ENCODE measurements at places on chromosomes 6 and 20. TPM values are rescaled to one million over a fixed set of nuclear protein-coding genes. Genes with fewer than 3 reads are reported as not detected.

AVP gene
- not detected for total RNA-seq

DNA sequence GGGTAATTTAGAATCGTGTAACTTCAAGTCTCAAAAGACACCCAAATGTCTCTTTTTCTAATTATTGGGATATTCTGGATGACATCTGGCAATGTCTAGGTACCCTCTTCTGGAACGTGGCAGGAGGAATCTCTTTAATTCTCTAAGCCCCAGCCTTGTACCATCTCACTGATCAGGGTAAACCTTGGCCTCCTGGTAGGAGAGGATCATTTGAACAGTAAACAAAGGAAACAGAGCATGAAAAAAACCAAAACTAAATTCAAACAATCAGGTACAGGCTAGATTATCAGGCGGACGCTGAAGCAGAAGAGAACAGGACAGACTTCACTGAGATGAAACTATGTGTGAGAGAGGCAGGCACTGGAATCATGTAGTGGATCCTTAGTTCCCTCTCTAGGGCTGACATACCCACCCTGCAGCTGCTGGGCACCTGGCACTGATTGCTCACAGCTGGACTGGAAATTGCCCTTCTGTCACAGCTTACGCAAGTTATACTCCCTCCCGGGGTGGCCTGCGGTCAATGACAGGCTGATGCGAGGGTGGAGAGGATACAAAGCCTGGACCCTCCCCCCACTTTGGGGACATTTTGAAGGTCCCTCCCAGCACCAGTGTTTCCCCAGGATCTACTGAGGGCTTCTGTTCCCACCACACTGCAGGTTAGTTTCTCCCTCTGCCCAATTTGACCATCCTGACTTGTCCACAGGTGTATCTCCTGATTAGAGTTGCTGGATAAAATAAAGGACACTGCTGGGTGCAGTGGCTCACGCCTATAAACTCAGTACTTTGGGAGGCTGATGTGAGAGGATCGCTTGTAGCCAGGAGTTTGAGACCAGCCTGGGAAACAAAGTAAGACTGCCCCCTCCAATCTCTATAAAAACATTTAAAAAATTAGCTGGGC is 20.6 kb upstream of the ZBTB24 start:
- no peaks in the 10 kb centered on the region for H3K4me1 ChIP-seq
- H3K4me3 ChIP-seq = no peak overlapping the region
- DNase-seq = no peak
- H3K36me3 ChIP-seq = no peaks in the 10 kb centered on the region
- no peak overlapping the region for H3K27ac ChIP-seq

- H3K27me3 ChIP-seq = no peaks in the 10 kb centered on the region
- H3K4me3 ChIP-seq = no peak overlapping the region
- DNase-seq = no peak
- H3K36me3 ChIP-seq = no peaks in the 10 kb centered on the region
- H3K4me1 ChIP-seq = peaks cover 13% of the 10 kb centered on the region
Measured at GRCh38 chr6:158164579-158165170, 3.4 kb downstream of the SERAC1 start.

GRCh38 chr6:36840432-36841403 is 1.5 kb upstream of the CPNE5 start:
- peak overlapping the region; percentile 62 for H3K4me3 ChIP-seq
- H3K4me1 ChIP-seq = peaks cover 35% of the 10 kb centered on the region
- H3K27ac ChIP-seq = no peak overlapping the region
- peak; percentile 68 for DNase-seq

GRCh38 chr20:58340853-58341252 is 31.3 kb downstream of the RAB22A start:
- no peak overlapping the region for H3K27ac ChIP-seq
- H3K4me3 ChIP-seq = no peak overlapping the region
- DNase-seq = no peak
- no peaks in the 10 kb centered on the region for H3K4me1 ChIP-seq
- no peaks in the 10 kb centered on the region for H3K27me3 ChIP-seq
- peaks cover 25% of the 10 kb centered on the region for H3K36me3 ChIP-seq

- no peak overlapping the region for H3K27ac ChIP-seq
- no peaks in the 10 kb centered on the region for H3K27me3 ChIP-seq
- H3K36me3 ChIP-seq = no peaks in the 10 kb centered on the region
- no peak for DNase-seq
- peaks cover 14% of the 10 kb centered on the region for H3K4me1 ChIP-seq
Measured at GRCh38 chr20:57474816-57475215, 50.1 kb downstream of the CTCFL start.

DNA sequence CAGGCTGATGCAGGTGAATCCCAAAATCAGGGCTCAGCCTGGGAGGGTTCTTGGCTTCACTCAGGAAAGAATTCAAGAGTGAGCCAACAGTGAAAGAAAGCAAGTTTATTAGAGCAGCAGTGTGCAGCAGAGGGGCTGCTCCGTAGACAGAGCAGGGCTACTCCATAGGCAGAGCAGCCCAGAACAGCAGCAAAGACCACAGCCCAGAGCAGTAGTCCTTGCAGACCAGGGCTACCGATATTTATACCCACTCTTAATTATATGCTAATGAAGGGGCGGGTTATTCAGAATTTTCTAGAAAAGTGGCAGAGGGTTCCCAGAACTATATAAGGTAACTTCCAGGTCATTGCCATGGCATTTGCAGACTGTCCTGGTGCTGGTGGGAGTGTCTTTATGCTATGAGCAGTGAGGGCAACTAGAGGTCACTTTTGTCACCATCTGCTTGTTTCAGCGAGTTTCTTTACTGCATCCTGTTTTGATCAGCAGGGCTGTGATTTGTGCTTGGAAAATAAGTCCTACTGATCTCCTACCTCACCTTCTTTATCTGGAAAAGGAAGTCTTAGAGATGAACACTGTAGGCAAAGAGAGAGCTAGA is 39.8 kb upstream of the PTPN1 start:
- H3K27me3 ChIP-seq = no peaks in the 10 kb centered on the region
- no peaks in the 10 kb centered on the region for H3K36me3 ChIP-seq
- DNase-seq = no peak

GJA1 gene
- 47.8 TPM for total RNA-seq

GRCh38 chr6:7566107-7566506 is 23.9 kb upstream of the SNRNP48 start:
- no peak for DNase-seq
- H3K27ac ChIP-seq = no peak overlapping the region
- H3K4me3 ChIP-seq = no peak overlapping the region
- peaks cover 80% of the 10 kb centered on the region for H3K36me3 ChIP-seq

TCF21 gene
- total RNA-seq = 15.6 TPM

DNA sequence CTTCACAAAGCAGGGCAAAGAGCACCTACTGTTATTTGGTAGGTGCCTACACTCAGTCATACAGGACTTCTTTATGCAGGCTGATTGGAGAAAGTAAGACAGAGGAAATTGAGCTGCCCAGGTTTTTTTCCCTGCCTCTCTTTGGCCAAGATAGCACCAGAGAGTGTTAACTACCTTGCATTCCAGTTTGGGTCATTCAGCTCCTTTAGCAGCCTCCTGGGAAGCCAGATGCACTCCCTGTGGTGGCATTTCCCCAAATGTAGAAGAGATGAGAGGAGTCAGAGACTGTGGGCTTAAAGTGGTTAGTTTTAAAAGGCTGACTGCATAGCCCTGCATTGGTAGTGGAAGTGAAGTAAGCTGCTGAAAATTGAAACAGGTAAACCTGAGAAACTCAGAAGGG is 358.4 kb downstream of the BCKDHB start:
- no peak overlapping the region for H3K27ac ChIP-seq
- DNase-seq = no peak
- H3K27me3 ChIP-seq = no peaks in the 10 kb centered on the region
- no peak overlapping the region for H3K4me3 ChIP-seq

LBP gene
- total RNA-seq = not detected

GPR6 gene
- not detected for total RNA-seq

DNA sequence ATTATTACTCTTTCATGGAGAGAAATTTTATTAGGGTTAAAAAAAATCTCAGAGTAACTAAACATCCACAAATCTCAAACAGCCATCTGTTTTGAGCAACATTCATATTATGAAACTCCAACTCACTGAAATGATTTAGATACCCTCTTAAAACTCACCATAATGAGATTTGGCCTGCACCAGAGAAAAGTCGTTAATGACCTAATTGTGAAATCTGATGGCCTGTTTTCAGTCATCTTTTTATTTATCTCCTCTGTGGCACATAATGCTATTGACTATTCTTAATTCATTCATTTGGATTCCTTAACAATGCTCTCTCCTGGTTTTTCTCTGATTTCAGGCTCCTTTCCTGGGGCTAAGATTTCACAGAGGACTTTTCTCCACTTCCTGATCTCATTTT is 192.7 kb downstream of the RNF144B start:
- DNase-seq = peak; percentile 14
- H3K4me3 ChIP-seq = no peak overlapping the region
- no peaks in the 10 kb centered on the region for H3K36me3 ChIP-seq
- H3K27ac ChIP-seq = no peak overlapping the region

GRCh38 chr20:44247586-44248409 is 690 bp downstream of the GDAP1L1 start:
- DNase-seq = peak; percentile 76
- H3K4me3 ChIP-seq = peak overlapping the region; percentile 30
- no peaks in the 10 kb centered on the region for H3K36me3 ChIP-seq

GRCh38 chr20:24116611-24117010 is 128.0 kb upstream of the GGTLC1 start:
- H3K36me3 ChIP-seq = no peaks in the 10 kb centered on the region
- H3K4me3 ChIP-seq = no peak overlapping the region
- no peak for DNase-seq
- no peaks in the 10 kb centered on the region for H3K27me3 ChIP-seq
- no peak overlapping the region for H3K27ac ChIP-seq

DNA sequence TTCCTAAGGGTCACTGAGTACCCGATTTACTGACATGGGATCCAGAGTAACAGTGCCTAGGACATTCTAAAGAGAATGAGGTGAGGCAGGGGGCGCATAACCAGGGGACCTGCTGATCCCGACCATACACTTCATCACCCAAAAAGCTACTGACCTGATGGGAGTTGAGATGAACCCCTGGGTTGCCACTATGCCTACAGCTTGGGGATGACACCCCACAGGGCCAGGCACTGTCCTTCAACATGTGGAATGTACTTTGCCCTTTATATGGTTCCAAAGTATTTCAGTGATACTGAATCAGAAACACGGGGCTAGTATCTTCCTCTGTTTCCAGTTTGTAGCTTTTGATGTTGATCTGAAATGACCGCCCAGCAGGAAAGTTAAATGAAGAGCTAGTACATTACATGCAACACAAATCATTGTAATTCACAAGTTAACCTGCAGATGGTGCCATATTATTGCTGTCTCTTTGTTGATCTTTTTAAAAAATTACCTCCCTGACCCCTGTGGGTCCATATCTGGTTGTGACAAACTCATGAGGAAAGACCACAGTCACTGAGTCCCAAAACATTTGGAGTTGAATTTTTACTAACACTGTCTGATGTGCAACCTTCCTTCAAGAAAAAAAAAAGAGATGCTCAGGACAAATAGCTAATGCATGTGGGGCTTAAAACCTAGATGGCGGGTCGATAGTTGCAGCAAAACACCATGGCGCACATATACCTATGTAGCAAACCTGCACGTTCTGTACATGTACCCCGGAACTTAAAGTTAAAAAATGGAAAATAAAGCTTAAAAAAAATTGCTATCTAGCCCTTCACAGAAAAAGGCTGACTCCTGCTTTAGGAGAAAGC is 42.7 kb upstream of the GCNT2 start:
- no peak overlapping the region for H3K4me3 ChIP-seq
- H3K36me3 ChIP-seq = no peaks in the 10 kb centered on the region
- no peaks in the 10 kb centered on the region for H3K27me3 ChIP-seq
- peak; percentile 59 for DNase-seq
- peaks cover 3% of the 10 kb centered on the region for H3K4me1 ChIP-seq

GRCh38 chr20:60135276-60135675 is 177.1 kb downstream of the CDH26 start:
- H3K27ac ChIP-seq = no peak overlapping the region
- no peaks in the 10 kb centered on the region for H3K36me3 ChIP-seq
- H3K27me3 ChIP-seq = no peaks in the 10 kb centered on the region
- no peak for DNase-seq
- H3K4me1 ChIP-seq = no peaks in the 10 kb centered on the region

DNA sequence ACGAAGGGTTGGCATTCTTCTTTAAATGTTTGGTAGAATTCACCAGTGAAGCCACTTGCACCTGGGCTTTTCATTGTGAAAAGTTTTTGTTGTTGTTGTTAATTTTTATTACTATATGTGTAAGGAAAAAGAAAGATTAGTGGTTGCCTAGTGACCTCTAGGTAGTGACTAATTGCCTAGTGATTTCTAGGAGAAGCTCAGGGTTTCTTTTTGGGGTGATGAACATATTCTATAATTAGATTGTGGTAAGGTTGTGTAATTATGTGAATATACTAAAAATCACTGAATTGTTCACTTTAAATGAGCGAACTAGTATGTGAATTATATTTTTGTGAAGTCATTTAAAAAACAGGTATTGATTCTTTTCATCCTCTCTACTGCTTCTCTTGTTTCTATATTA is 123.8 kb upstream of the TMEM170B start:
- no peak overlapping the region for H3K4me3 ChIP-seq
- H3K27ac ChIP-seq = no peak overlapping the region
- no peaks in the 10 kb centered on the region for H3K36me3 ChIP-seq
- H3K27me3 ChIP-seq = no peaks in the 10 kb centered on the region
- H3K4me1 ChIP-seq = peaks cover 23% of the 10 kb centered on the region
- no peak for DNase-seq

All from stomach (tissue), 19 donors.